Activated naive CD4-positive, alpha-beta T cell (primary cell): ENCODE measurements at places on chromosomes 16 and 17.

- DNase-seq, result no peak
Observed at GRCh38 chr16:90048347-90048722, 28.8 kb downstream of the PRDM7 start.

DNA sequence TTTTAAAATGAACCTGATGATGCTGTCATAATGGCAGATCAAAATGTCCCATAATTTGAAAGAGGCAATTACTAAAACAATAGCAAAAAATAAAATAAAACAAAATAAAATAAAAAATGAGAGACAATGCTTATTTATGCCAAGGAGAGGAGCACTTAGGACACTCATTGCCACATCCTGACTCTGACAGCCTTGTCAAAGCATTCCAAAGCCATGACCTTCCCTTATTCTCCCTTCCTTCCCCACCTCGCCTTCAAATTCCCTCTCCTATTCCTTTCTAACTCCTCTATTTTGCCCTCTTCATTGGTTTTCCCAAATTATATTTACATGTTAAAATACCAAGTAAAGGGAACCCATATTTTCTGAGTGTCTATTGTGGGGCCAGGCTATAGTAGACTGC is 220.0 kb downstream of the CDH13 start:
- DNase-seq, result no peak

GRCh38 chr17:9050801-9051401 is 29.6 kb downstream of the NTN1 start:
- no peak for DNase-seq

GRCh38 chr17:61416211-61416539 is 16.5 kb downstream of the TBX2 start:
- no peak for DNase-seq

DNA sequence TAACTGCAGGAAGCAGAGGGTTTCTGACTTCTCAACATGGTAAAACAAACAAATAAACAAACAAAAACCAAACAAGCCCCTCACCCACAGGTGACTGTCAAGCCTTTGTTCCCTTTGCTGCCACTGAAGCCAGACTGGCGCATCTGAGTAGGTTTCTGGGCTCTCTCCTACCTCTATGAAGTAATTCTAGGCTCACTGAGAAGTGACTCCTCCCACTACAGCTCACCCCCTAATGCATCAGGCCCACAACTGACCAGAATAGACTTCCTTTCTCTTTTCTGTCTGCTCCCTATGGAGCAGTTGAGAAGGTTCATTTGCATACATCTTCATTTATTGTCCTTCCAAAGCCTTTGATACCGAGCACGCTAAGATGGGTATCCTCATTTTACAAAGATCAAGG is 77.0 kb upstream of the CCL2 start:
- DNase-seq, result no peak

DNA sequence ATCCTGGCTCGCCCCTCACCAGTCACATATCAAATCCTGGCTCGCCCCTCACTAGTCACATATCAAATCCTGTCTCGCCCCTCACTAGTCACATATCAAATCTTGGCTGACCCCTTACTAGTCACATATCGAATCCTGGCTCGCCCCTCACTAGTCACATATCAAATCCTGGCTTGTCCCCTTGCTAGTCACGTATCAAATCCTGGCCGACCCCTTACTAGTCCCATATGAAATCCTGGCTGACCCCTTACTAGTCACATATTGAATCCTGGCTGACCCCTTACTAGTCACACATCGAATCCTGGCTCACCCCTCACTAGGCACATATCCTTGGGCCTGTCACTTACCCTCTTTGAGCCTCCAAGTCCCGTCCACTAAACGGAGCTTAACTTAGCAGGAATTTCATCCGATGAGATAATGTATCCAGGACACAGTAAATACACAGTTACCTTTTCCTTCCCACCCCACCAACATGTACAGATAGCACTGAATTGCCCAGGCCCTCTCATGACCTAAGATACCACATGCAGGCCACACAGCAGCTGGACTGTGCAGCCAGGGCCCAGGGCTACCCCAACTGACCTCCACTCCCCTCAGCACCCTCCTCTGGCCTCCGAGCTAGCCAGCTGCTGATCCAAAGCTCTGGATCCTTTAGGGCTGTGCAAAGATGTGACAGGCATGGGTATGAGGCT is 157.8 kb upstream of the RPH3AL start:
- DNase-seq, result no peak

DNA sequence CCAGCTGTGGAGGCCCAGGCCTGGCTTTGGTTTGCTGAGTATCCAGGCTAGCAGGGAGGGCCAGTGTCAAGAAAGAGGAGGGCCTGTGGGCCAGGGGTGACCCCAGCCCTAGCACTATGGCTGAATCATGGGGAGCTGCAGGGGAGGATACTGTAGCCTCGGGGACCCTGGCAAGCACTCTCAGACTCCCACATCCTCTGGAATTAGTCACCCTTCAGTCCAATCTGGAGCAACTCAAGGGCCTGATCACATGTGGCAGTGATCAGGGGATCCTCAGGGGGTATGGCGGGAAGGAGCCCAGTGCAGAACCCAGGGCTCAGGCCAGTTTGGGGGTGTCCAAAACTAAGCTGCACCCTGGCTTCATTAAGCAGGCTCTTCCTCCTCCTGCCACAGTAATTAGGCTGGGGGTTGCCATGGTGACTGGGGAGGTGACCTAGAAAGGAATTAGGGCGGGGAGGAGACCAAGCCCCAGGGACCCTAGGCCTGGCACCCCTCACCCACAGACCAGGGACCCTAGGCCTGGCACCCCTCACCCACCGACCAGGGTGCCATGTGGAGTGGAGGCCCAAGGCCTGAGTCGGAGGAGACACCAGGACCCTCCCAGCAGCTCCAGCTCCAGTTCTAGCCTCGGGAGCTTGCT is 5.8 kb downstream of the NLGN2 start:
- no peak for DNase-seq

DNA sequence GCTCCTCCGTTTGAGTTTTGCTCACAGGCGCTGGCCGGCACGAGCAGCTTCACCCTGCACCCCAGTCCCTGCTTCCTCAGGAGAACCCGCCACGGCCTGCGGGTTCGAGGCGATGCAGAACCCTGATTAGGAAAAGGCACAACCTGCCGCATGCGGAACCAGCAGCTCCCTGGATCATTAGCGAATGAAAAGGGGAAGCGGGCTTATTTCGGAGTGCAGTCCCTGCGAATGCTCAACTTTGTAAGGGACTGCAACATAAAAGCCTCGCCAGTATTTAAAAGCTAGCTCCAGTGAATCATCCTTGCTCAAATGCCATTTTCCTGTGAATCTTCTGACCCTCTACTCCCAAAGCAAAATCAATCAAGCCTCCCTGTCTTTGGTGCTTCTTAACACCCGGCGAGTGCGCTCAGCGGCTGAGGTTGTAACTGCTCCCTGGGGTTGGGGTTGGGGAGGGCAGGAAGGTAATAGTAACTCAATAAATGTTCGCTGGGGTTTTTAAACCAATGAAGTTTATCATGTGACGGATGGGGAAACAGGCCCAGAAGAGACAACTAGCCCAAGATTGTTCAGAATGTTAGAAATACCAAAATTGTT is 678 bp upstream of the AKAP10 start:
- no peak for DNase-seq

DNA sequence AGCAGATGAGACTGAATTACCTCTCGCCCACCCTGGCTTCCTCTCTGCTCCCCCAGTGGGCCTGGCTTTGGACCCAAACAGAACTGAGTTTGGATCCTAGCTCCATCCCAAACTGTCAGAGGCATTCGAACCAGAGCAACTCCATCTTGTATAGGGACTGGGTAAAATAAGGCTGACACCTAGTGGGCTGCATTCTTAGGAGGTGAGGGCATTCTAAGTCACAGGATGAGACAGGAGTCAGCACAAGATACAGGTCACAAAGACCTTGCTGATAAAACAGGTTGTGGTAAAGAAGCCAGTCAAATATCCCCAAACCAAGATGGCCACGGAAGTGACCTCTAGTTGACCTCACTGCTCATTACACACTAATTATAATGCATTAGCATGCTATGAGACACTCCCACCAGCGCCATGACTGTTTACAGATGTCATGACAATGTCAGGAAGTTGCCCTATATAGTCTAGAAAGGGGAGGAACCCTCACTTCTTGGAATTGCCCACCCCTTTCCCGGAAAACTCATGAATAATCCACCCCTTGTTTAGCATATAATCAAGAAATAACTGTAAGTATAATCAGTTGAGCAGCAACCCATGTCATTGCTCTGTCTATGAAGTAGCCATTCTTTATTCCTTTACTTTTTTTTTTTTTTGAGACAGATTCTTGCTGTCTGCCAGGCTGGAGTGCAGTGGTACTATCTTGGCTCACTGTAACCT is 44.4 kb downstream of the LYRM1 start:
- no peak for DNase-seq

DNA sequence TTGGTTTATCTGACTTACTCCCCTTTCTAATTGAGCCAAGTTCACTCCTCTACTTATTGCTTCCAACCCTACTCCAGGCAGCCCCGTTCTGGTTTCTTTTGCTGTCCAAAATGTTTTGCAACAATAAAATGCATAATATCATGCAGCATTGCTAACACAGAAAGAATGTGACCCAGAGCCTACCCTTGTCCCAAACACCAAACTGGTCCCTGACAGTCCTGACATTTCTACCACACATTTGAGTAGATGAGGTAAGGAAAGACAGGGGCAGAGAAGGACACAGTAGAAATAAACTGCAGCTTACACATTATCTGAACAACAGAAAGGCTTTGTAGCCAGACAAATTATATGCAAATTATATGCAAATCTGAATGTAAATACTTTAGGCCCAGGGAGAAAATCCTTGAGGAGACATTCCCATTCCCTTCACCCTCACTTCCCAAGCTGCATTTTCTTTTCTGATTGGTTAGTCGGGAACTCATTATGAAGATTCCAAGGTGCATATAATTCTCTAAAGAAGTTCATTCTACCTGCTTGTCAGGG is 31.6 kb downstream of the SOX9 start:
- DNase-seq, result no peak

- DNase-seq, result no peak
Observed at GRCh38 chr17:40295488-40296436, 8.1 kb downstream of the CDC6 start.

DNA sequence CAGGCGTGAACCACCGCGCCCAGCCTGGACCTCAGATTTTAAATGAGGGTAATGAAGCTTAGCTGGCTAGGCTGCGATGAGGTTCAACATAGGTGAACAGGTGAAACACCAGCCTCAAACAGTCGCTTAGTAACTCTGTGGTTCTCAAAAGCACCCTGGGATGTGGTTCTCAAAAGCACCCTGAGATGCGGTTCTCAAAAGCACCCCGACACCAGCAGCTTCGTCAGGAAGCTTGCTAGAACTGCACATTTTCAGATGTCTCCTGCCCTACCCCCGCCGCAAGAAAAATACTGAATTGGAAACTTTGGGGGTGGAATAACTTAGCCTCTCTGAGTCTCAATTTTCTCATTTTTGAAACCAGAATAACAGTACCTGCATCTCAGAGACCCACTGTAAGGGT is 86.7 kb upstream of the XYLT1 start:
- no peak for DNase-seq

DNA sequence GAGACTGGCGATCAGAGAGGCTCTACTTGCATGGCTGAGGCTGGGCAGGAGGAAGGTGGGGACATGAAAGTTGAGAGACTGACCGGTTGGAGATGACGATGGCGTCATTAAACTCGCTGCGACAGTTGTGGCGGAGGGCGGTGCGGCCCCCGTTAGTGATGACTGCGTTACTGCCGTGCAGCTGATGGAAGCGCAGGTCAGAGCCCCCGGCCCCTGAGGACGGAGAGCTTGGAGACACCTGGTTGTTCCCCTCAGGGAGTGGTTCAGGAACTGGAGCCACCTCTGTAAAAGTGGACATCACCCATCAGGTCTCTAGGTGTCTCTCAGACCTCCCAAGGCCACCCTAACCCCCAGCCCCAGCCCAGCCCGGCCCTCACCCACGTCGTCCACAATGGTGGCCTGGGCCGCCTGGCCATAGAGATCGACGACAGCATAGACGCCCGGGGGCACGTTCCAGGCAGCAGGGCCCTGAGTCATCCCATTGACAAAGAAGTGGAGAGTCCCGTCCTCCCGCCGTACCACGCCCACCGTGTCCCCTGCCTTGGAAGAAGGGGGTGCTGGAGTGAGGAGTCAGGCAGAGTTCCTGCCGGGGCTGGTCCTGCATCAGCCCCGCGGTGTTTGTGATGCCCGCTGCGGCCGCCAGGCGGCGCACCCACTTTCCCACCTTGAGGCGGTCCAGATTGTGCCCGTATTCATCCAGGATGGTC is 5.3 kb downstream of the NEURL4 start:
- DNase-seq, result peak; percentile 64

GRCh38 chr16:17331071-17331607 is 139.6 kb downstream of the XYLT1 start:
- DNase-seq, result no peak

DNA sequence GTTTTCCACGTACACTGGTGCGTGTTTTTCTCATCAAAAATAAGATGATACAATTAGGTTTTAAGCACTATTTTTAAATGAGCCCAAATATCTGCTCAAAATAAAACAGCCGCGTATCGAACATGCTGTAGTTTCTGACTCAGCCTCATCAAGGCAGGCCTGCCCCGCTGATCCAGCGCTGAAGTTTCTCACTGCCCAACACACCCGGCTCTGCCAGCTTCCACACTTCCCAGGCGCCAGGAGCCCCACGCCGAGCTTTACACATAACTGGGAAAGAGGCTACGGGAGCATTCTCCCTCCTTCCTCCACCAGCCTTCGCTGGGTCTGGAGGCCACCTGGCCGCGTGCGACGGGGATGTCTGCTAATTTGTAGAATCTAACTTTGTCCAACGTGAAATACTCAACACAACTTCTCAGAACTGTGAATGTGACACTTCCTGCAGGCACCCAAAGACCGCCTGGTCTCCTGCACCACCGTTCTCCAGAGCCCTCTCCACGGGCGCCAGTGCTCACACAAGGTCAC is 42.1 kb downstream of the MAP1LC3B start:
- no peak for DNase-seq

DNA sequence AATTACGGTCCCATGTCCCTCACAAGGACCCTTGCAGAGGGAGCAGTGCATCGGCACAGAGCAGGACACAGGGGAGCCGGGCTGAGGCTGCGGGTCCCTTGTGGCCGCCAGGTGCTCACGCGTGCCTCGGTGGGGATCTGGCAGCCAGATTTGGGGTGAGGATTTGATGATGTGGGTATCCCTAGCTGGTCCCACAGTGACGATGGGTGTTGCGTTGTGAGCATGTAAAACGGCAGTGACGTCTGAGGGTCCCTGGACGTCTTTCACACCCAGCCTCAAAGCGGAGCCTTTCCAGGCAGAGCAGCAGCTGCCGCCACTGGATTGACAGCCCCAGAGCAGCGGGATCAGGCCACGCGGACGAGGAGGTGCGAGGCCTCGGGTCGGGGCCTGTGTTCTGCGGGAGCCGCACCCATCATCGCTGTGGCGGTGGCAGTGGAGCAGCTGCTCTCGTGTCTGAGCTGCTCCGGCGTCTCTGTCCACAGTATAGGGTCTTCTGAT is 54.6 kb downstream of the WDR45B start:
- no peak for DNase-seq

- DNase-seq, result no peak
Observed at GRCh38 chr16:49856672-49857330, 889 bp upstream of the ZNF423 start.

GRCh38 chr17:45052052-45052772 is 780 bp upstream of the DCAKD start:
- DNase-seq, result no peak

GRCh38 chr16:14427371-14427948 is 202.6 kb downstream of the PARN start:
- DNase-seq, result no peak
